ENCODE measurements at places on chromosomes 11 and 22. TPM values are rescaled to one million over a fixed set of nuclear protein-coding genes. Genes with fewer than 3 reads are reported as not detected.
A peak's percentile ranks its signal among the peaks of the same experiment; 100 is the strongest.

The ISX gene
- not detected for polyA plus RNA-seq

GRCh38 chr11:120258661-120259060 lies 18.7 kb downstream of the POU2F3 start:
- H3K4me1 ChIP-seq = no peaks in the 10 kb centered on the region
- H3K4me3 ChIP-seq = no peak overlapping the region
- H3K36me3 ChIP-seq = no peaks in the 10 kb centered on the region

DNA sequence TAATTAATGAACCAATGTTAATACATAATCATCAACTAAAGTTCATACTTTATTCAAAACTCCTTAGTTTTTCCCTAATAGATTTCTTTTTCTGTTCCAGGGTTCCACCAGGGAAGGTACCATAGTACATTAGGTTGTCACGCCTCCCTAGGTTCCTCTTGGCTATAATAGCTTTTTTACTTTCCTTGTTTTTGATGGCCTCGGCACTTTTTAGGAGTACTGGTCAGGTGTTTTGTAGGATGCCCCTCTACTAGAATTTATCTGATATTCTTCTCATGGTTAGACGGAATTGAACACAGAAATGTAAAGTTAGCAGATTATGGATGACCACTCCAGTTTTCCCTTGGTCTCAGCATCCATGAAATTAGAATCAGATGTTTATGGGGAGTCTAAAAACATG lies 34.0 kb downstream of the PARVA start:
- H3K27ac ChIP-seq = no peak overlapping the region
- H3K4me3 ChIP-seq = no peak overlapping the region
- H3K36me3 ChIP-seq = no peaks in the 10 kb centered on the region
- DNase-seq = no peak
- H3K27me3 ChIP-seq = no peaks in the 10 kb centered on the region
- no peaks in the 10 kb centered on the region for H3K4me1 ChIP-seq

DNA sequence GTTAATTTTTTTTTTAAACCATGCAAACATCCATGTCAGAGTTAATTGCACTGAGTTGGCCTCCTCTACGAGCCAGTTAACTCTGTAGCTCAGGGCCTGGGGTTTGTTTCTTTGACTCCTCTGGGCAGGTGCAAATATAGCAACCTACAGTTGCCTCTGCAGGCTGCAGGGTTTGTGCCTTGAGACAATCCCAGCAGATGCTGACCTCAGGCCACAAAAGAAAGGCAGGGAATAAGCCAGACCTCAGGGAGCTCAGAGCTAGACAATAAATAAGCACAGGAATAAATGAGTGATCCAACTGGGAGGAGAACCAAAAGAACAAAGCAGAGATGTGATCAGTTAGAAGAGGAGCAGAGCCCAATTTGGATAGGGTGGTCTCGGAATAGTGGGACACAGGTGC lies 390.8 kb downstream of the SHANK2 start:
- H3K4me1 ChIP-seq = no peaks in the 10 kb centered on the region
- no peaks in the 10 kb centered on the region for H3K36me3 ChIP-seq
- H3K4me3 ChIP-seq = no peak overlapping the region
- no peak for DNase-seq
- peaks cover 2% of the 10 kb centered on the region for H3K27me3 ChIP-seq
- H3K27ac ChIP-seq = no peak overlapping the region

- DNase-seq = no peak
- peak overlapping the region; percentile 33 for H3K27ac ChIP-seq
- H3K27me3 ChIP-seq = no peaks in the 10 kb centered on the region
- H3K4me1 ChIP-seq = peaks cover 14% of the 10 kb centered on the region
- no peaks in the 10 kb centered on the region for H3K36me3 ChIP-seq
These were observed 30.4 kb downstream of the NEAT1 start for GRCh38 chr11:65452806-65453490.

Data from immature natural killer cell (primary cell).